ENCODE measurements at places on chromosomes 4 and X.

DNA sequence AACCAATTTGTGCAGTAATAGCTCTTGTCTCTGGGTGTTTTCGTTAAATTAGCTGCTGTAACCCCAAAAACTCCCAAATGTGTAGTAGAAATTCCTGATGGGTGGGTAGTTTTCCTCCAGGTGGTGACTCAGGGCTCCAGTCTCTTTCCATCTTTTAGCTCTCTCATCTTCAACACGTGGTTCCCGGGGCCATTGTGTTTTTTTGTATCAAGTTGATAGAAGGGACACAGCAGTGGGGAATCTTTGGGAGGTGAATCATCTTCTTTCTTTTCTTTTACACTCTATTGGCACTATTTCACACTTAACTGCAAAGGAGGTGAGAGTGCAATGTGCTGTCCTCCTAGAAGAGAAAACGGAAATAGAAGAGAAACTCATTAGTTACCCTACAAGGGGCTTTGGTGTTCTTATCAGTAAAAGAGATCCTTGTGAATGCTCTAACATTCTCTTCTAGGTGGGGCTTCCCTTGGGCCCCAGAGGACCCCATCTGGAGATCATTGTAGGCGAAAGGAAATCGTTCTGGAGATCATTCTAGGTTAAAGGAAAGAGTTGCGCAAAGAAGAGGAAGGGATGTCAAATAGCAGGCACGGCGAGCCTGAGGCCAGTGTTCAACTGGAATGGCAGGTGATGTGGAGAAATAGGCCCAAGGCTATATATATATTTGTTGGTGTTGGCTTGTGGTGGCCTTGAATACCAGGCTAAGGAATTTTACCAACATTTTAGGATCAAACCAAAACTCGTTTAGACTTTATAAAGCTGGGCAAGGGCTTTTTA lies 68.2 kb upstream of the ACSL1 start:
- no peak for DNase-seq

- peak; percentile 61 for DNase-seq
These were observed 13.9 kb downstream of the TMEM165 start for GRCh38 chr4:55409468-55410171.

DNA sequence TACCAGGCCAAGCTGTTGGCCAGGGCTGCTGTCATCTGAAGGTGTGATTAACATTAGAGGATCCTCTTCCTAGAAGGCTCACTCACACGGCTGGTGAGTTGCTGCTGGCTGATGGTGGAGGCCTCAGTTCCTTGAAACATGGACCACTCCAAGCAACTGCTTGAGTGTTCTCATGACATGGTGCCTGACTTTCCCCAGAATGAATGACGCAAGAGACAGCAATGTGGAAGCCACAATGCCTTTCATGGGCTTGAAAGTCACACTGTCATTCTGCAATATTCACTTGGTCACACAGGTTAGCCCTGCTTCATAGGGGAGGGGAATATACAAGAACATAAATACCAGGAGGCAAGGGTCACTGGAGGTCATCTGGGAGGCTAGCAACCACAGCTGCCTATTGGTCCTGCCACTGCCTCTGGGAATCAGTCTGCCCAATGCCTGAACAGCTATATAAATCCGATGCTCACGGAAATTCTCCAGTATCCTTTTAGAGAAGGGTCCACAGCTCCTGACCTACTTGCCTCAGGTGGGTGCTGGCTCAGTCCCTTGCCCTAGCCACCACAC lies 97.1 kb upstream of the MAML3 start:
- DNase-seq: no peak

DNA sequence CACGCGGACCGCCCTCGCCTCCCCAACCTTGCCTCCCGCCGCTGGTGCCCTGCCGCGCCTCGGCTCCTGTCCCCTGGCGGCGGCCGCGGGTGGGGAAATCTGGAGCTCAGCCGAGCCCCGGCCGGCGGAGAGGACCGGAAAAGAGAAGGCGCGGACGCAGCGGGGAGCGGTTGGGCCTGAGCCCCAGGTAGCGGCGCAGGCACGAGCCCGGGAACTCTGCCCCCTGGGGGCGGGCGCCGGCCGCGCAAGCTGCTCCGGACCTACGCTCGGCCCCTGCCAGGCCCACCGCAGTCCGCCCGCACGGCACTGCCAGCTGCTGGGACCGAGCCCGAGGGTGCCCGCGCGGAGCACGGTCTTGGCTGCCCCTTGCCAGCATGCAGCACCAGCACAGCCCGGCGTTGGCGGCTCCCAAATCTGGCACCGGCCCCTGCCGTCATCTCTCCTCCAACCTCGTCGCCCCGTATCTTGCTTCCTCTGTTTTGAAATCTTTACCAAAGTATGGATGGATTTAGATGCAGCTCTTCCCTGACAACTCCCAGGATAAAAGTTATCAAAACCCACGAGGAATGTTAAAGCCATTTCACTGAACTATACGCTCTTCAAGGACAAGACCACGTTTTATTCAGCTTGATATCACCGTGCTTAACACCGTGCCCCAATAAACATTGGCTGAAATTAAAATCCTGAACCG lies at the start of gene PRSS12:
PRSS12 (minus strand) TSS at position 161 of the 691 bp plus-strand sequence. CDS start 283 bp downstream, outside the sequence.
- DNase-seq: peak; percentile 95

- peak; percentile 11 for DNase-seq
These were observed 444.6 kb downstream of the IL15 start for GRCh38 chr4:142081025-142081424.

GRCh38 chr4:80137631-80138030 lies 59.7 kb upstream of the PRDM8 start:
- no peak for DNase-seq

DNA sequence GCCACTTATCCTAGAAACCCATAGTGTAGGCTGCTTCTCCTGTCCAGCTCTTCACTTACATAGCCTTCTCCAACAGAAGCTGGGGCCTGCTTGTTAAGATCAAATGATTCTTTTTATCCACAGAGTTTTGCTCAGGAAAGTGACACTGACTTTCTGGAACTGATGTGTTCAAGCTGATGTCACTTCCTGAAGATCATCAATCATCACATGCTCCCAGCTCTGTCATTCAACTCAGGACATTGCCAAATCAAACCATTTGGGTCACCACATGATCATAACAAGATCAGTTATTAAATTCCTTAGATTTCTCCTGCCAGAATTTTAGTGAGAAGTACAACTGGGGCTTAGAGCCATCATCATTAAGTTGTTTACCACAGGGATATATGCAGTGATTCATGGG lies 39.4 kb downstream of the GLRA3 start:
- no peak for DNase-seq

DNA sequence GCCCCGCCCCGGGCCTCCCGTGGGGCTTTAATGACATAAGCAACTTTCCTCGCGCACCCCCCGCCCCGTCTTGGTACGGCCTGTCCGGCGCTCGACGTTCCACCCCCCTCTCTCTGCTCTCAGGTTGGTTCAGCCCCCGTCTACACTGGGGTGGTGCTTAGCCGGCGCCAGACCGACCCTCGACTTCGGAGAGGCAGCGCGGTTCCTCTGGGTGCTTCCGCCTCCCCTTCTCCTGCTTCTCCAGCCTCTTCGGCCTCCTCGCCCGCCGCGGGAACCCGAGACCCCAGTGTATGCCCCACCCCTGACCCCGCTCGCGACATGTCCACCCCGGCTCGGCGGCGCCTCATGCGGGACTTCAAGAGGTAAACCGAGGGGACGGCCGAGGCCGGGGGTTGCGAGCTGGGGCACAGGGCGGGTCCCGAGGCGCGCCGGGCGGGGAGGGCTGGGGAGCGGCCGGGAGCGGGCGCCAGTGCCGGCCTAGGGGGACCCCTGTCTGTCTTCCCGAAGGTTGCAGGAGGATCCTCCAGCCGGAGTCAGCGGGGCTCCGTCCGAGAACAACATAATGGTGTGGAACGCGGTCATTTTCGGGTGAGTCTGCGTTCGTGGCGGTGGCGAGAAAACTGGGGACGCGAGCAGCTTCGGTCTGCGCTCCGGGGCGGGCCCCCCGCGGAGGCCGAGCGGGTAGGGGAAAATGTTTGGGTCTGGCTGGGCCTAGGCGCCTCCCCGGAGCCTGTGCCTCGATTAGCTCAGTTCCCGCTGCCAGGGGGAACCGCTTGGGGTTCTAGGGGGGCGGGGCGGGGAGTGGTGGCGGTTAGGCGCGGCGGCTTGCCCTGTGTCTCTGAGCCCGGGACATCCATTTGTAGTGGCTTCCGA lies at the start of gene UBE2A:
UBE2A (plus strand) TSS at position 170 of the 873 bp plus-strand sequence; CDS start at position 319, 149 bp downstream.
- peak; percentile 93 for DNase-seq

- no peak for DNase-seq
These were observed 443.0 kb upstream of the GALNT7 start for GRCh38 chr4:172725581-172725980.

DNA sequence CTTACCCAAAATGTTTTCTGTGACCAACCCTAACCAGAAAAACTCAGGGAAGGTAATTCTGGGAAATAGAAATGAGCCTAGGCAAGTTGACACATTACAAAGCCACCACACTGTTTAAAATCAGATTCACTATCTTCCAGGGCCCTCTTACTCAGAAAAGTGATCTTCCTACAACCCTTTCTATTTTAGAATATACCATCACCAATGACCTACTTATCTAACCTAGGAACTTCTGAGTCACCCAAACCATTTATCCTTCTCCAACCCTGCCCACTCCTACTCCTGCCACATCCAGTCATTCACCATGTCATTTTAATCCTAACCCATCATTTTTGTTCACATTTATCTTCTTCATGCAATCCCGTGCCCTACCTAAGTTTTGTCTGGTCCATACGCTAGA lies 89.9 kb downstream of the FTHL17 start:
- no peak for DNase-seq

- no peak for DNase-seq
These were observed 2334.0 kb downstream of the PCDH7 start for GRCh38 chr4:33054161-33054560.

GRCh38 chr4:131547506-131547981 lies 1601.5 kb upstream of the PCDH10 start:
- DNase-seq: no peak

DNA sequence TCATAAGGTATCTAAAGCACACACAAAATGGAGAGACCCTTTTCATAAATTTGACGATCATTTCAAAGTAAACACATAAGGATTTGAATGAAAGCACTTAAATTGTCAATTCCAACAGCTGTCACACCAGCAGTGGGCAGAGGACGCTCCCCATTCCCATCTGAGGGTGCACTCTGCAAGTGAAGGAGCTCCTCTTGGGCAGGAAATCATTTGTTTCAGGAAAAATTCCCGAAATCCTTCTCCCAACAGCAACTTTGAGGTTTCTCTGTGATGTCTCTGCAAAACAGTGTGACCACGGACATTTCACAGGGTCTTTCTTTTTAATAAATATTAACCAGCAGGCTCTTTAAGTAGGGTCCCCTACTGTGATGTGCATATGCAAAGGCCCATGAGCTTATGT lies 111.0 kb downstream of the EPHA5 start:
- no peak for DNase-seq

DNA sequence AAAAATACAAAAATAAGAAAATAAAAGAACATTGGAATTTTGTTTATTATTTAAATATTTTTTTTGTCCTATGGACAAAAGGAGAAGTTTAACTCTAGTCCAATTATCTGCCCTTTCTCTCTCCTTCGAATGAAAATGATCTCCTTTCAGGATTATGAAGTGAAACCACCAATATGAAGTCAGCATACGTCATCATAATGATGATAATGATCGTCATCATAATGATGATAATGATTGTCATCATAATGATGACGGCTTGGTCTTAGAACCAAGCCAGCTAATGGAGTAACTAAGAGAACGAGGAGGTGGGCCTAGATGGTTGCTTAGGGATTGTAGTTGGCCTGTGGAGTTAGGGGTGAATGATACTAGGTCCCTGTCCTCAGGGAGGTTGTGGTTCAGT lies 21.9 kb upstream of the LINC00632 start:
- DNase-seq: no peak

- DNase-seq: no peak
These were observed 9.6 kb upstream of the PRDM8 start for GRCh38 chr4:80187677-80188076.

DNA sequence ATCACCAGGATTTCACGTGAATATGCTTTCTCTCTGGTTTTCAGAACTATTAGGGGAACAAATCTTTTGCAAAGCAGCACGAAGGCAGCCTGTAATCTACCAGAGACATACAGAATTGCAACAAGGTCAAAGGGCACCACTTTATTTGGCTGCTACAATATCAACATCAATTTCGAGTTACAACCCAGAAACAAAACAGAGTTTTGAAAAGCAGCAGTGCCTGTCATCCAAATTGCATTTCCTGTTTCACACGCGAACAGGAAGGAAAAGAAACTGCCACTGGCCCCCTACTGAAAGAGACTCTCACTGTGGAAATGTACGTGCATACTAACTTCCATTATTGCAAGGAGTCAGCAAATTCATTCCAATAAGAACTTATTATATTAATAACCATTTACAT lies 17.1 kb upstream of the C1QTNF7 start:
- no peak for DNase-seq

DNA sequence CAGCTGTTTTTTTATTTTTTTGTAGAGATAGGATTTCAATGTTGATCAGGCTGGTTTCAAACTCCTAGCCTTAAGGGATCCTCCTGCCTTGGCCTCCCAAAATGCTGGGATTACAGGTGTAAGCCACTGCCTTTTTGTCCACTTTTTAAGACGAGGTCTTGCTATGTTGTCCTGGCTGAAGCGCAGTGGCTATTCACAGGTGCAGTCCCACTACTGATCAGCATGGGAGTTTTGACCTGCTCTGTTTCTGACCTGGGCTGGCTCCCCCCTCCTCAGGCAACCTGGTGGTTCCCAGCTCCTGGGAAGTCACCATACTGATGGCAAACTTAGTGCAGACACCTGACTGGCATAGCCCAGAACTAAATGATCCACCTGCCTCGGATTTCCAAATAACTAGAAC lies 2.3 kb upstream of the NSD2 start:
- no peak for DNase-seq

DNA sequence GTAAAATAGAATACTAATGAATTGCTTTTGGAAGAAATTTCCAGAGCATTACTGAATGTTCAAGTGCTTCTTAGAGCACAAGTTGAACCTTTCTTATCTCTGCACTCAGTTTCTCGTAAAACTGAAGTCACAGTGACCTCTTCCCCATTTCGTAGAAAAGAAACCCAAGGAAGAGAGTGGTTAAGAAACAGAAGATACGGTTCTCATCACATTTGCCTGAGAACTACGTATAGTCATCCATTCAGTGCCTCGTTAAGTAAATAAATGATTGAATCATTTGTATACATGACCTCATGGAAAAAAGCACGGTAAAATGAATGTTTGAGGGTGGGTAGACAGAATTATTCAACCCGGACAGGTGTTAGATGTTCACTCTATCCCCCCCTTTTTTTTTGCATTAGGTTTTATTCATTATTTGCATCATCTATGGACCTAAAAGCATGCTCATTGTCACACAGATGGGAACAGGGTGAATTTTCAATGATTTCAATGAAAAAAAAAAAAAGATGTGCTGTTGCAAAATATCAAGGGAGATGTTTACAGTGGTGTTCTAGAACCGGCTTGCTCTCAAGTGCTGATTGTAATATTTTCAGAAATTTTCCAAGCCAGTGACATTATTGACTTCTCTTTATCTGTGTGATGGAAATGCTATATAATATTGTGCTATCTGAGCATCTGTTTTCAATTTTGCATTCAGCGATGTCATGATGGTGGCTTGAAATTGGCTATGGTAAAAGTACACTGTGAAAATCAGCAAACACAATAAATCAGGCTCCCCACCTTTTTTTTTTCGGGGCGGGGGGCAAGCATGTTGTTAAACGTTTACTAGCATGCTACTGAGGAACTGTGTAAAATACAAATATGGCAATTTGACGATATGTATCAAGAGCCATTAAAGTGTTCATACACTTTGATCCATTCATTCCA lies 4.3 kb downstream of the RHOH start:
- DNase-seq: no peak

- peak; percentile 8 for DNase-seq
These were observed 160.8 kb downstream of the FANCB start for GRCh38 chrX:14712096-14712495.

- no peak for DNase-seq
These were observed 899.3 kb downstream of the STIM2 start for GRCh38 chr4:27759611-27760575.
